ENCODE measurements at places on chromosomes 1 and 21.

- no peak for DNase-seq
These were observed 9.9 kb downstream of the ANGPTL7 start for GRCh38 chr1:11198851-11199594.

DNA sequence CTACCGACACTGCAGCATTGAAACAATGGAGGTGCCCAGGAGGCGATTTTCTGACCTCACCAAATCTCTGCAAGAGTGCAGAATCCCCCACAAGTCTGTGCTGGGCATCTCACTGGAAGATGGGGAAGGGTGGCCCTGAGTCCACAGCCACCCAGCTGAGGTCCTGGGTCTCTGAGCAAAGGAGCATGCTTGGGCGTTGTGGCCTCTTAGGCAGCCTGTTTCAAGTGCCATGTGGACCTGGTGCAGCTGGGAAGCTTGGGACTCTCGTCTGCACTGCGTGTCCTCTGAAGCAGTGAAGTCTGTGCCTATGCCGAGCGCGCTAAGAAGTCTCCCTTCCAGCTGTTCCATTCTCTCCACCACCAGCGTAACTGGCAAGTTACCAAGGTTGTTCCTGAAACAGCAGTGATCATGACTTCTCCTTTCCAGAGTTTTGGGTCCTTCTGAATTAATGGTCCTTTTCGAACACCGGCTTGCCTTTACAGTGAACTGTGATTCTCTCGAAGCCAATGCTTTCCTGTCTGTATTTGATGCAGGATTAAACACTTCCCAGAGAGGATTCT is 5.0 kb upstream of the PLA2G2C start:
- no peak for DNase-seq

- DNase-seq: no peak
These were observed 1024.8 kb downstream of the PLA2G4A start for GRCh38 chr1:187853505-187853904.

- peak; percentile 57 for DNase-seq
These were observed 12.7 kb upstream of the C1orf167 start for GRCh38 chr1:11749203-11749689.

All from germinal center (tissue), 1 donor.